A549 treated with Mapracorat at 1 μM for 4 hours (cell line): ENCODE measurements at places on chromosomes 13 and 19. TPM values are rescaled to one million over a fixed set of nuclear protein-coding genes. Genes with fewer than 3 reads are reported as not detected.

Gene ZNF304
- total RNA-seq: 2.1 to 2.7 TPM (median 2.4 TPM) in 5 replicates

Gene MEIS3
- total RNA-seq: 32.5 to 41.9 TPM (median 35.9 TPM) in 5 replicates

Gene IL12RB1
- not detected in 5 replicates for total RNA-seq

Gene TNFSF9
- total RNA-seq: 2.9 to 6.0 TPM (median 4.5 TPM) in 5 replicates

Gene ACP5
- total RNA-seq: 0.16 to 0.72 TPM (median 0.28 TPM) in 3 of 5 replicates, not detected in the others

Gene KIR2DL4
- total RNA-seq: not detected in 5 replicates

Gene LILRB4
- not detected in 5 replicates for total RNA-seq

Gene GFY
- 0.08 to 0.22 TPM (median 0.19 TPM) in 4 of 5 replicates, not detected in the other for total RNA-seq

Gene ZNF534
- not detected in 5 replicates for total RNA-seq

Gene TSSK6
- total RNA-seq: 0.66 to 2.2 TPM (median 1.9 TPM) in 5 replicates

Gene ACP7
- 0.05 to 0.17 TPM in 2 of 5 replicates, not detected in the others for total RNA-seq

Gene IL4I1
- total RNA-seq: 0.35 to 0.71 TPM (median 0.59 TPM) in 5 replicates

Gene IGFL2
- 0.20 to 1.3 TPM (median 0.34 TPM) in 5 replicates for total RNA-seq

Gene LPAR2
- total RNA-seq: 3.1 to 5.2 TPM (median 4.6 TPM) in 5 replicates

Gene OR7D2
- total RNA-seq: not detected in 5 replicates

Gene MBNL2
- 9.7 to 13.3 TPM (median 12.7 TPM) in 5 replicates for total RNA-seq

Gene CYP4F12
- total RNA-seq: 1.7 to 2.1 TPM (median 2.0 TPM) in 5 replicates

Gene DCLK1
- total RNA-seq: 0.96 to 1.2 TPM (median 1.0 TPM) in 5 replicates

Gene KLF2
- total RNA-seq: 14.6 to 29.9 TPM (median 29.3 TPM) in 5 replicates

Gene NXNL1
- not detected in 5 replicates for total RNA-seq

Gene KANK3
- 4.8 to 7.9 TPM (median 6.1 TPM) in 5 replicates for total RNA-seq

Gene FCGBP
- 0.29 to 1.3 TPM (median 0.80 TPM) in 5 replicates for total RNA-seq

Gene MTIF3
- 18.6 to 24.1 TPM (median 20.1 TPM) in 5 replicates for total RNA-seq

Gene SIGLEC6
- not detected in 5 replicates for total RNA-seq

Gene CD177
- total RNA-seq: 0.07 to 0.21 TPM (median 0.10 TPM) in 5 replicates

Gene PSG2
- total RNA-seq: not detected in 5 replicates

Gene PEG3
- not detected in 5 replicates for total RNA-seq

Gene KLK14
- total RNA-seq: 0.20 to 0.55 TPM (median 0.43 TPM) in 5 replicates

Gene OR7C1
- not detected in 5 replicates for total RNA-seq
